ENCODE measurements at places on chromosomes 2 and 18. TPM values are rescaled to one million over a fixed set of nuclear protein-coding genes. Genes with fewer than 3 reads are reported as not detected.

ABCG8 gene
- total RNA-seq: not detected

ZBTB14 gene
- 8.5 TPM for total RNA-seq

GRCh38 chr2:239400596-239401066 lies at the start of gene HDAC4:
Gene HDAC4 (minus strand): TSS chr2:239401020. CDS start chr2:239352699, 48,321 bp downstream.
- DNase-seq: no peak

- DNase-seq: no peak
These were observed 59.2 kb upstream of the PEX13 start for GRCh38 chr2:60958361-60958760.

DNA sequence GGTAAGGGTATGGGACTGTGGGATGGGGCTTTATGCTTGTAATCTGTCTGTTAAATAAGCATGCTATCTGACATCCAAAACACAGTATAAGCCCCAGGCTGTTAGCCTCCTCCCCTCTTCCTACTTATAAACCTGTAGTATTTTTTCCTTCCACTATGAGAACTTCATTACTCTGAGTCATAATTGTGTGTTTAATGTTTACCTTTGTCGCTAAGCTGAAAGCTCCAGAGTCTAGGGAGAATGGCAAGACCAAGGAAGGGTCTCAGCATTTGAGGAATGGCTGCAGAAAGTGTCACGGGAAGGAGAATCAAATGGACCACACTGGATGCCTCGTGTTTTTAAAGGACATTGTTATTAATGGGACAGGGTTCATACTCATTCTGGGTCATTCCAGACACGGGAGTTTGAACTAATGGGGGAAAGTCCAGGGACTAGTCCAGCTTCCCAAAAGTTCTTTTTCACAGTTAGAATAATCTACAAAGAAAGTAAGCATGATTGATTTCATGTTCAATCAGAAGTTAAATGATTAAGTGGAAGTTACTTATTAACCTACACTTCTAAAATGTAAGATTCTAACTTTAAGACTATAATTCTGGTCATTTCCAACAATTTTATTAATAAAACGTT lies 292.2 kb downstream of the AFF3 start:
- DNase-seq: no peak

GRCh38 chr2:133642791-133643191 lies 74.5 kb upstream of the NCKAP5 start:
- no peak for DNase-seq

- no peak for DNase-seq
These were observed 141.2 kb downstream of the LRATD1 start for GRCh38 chr2:14773696-14774095.

- no peak for DNase-seq
These were observed 3.1 kb downstream of the DNAH6 start for GRCh38 chr2:84519332-84519957.

All from left ventricle myocardium superior (tissue), 1 donor.